ENCODE measurements at places on chromosomes 3 and 15. TPM values are rescaled to one million over a fixed set of nuclear protein-coding genes. Genes with fewer than 3 reads are reported as not detected.
A peak's percentile ranks its signal among the peaks of the same experiment; 100 is the strongest.

The TPRG1 gene
- polyA plus RNA-seq, result 8.3 TPM

- no peaks in the 10 kb centered on the region for H3K4me1 ChIP-seq
- no peaks in the 10 kb centered on the region for H3K27me3 ChIP-seq
- DNase-seq, result no peak
- H3K27ac ChIP-seq, result no peak overlapping the region
Observed at GRCh38 chr3:105649480-105649879, 219.3 kb downstream of the CBLB start.

The CNTN4 gene
- polyA plus RNA-seq, result 1.5 TPM

DNA sequence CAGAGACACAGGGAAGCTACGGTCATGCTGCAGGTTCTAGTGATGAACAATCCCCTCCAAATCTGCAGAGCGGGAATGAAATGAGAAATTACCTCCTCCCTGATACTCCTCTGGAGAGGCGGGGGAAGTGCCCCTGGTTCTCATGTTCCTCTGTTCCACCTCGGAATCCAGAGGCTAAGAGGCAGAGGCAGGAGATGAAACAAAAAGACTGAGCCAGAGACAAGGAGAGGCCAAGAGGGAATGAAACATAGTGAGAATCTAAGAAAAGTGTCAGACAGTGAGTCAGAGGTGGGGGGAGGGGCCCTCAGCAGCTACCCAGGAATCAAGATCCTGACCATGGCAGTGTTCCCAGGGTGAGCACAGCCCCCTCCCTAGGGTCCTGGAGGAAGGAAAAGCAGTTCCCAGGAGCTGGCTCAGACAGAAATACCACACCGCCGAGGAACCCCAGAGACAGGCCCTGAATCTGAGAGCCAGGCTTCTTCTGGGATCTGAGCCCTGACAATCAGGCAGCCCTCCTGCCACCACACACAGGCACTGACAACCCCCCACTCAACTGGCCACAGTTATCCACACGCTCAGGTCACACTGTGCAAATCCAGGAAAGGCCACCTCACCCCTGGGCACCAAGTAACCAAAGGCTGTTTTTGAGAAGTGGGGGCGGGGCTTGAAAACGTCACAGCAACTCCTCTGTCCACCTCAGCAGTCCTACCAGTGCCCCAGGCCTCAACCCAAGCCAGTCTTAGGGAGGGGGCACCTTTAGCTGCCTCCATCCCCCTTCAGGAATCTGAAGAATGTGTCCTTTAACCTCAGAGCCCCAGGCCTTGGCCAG is 2.4 kb downstream of the CSRNP1 start:
- peak; percentile 96 for DNase-seq
- H3K27me3 ChIP-seq, result no peaks in the 10 kb centered on the region
- peaks cover 43% of the 10 kb centered on the region for H3K4me1 ChIP-seq
- peak overlapping the region; percentile 100 for H3K27ac ChIP-seq
- peak overlapping the region; percentile 85 for H3K4me3 ChIP-seq

DNA sequence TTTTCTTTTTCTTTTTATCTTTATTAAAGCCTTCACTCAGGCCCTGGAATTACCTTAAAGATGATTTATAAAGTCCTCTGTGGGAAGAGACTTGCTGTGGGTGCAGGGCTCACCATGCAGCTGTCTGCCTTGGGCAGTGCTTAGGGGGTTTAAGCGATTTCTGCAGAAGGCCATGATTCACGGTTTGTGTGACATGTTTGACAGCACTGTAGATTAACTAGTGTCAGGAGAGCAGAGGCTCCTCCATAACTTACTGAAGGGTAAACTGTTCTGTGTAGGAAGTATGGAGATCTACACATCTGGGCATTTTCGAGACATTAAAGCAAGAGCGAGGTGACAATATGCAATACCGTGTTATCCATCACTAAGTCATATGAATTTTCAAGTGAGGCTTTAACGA is 137.7 kb downstream of the LRIG1 start:
- no peaks in the 10 kb centered on the region for H3K36me3 ChIP-seq
- no peak overlapping the region for H3K27ac ChIP-seq
- DNase-seq, result no peak
- H3K4me1 ChIP-seq, result no peaks in the 10 kb centered on the region

GRCh38 chr3:190849607-190850006 is 12.9 kb downstream of the GMNC start:
- H3K27me3 ChIP-seq, result no peaks in the 10 kb centered on the region
- H3K4me1 ChIP-seq, result no peaks in the 10 kb centered on the region
- no peak overlapping the region for H3K4me3 ChIP-seq
- no peaks in the 10 kb centered on the region for H3K36me3 ChIP-seq
- no peak for DNase-seq
- no peak overlapping the region for H3K27ac ChIP-seq

DNA sequence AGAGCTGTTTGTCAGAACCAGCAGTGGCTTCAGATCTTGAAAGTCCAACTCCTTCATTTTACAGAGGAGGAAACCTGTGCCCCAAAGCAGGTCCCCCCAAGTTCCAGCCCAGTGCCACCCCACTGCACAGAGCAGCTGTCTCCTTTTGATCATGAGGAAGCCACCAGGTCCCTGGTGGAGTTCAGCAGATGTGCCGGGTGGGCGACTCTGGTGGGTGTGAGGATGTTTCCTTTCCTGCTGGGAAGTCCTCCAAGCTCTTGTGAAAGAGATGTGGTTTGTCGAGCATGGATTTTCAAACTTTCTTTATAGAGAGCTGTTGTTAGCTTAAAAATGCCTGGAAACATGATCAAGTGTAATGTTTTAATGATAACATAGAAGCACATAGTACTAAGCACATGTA is 52.0 kb downstream of the SMAD3 start:
- H3K4me1 ChIP-seq, result peaks cover 37% of the 10 kb centered on the region
- DNase-seq, result peak; percentile 69
- H3K36me3 ChIP-seq, result no peaks in the 10 kb centered on the region
- H3K27ac ChIP-seq, result no peak overlapping the region
- no peaks in the 10 kb centered on the region for H3K27me3 ChIP-seq

GRCh38 chr3:67540198-67540894 is 114.1 kb downstream of the SUCLG2 start:
- no peak overlapping the region for H3K4me3 ChIP-seq
- H3K27ac ChIP-seq, result no peak overlapping the region
- H3K27me3 ChIP-seq, result no peaks in the 10 kb centered on the region
- no peaks in the 10 kb centered on the region for H3K36me3 ChIP-seq
- DNase-seq, result no peak

DNA sequence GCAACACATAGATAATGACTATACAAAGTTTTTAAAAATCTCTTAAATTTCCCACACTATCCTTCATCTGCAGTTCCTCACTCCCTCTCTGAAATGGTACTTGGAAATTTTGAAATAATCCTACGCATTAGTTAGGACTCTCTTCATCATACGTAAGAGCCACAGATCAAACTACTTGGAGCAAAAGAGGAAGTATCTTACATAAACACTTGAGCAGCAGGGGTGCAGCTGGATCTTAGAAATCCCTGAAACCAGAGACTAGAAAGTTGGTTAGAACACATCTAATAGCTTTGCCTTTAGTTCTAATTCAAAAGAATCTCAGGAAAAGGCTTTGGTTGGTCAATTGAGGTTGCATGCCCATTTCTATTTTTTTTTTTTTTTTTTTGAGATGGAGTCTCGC is 38.8 kb upstream of the ZNF445 start:
- no peak for DNase-seq
- no peaks in the 10 kb centered on the region for H3K36me3 ChIP-seq
- H3K4me3 ChIP-seq, result no peak overlapping the region
- no peaks in the 10 kb centered on the region for H3K27me3 ChIP-seq
- H3K4me1 ChIP-seq, result peaks cover under 1% of the 10 kb centered on the region
- no peak overlapping the region for H3K27ac ChIP-seq

GRCh38 chr15:84725001-84725491 is 9.1 kb upstream of the SEC11A start:
- H3K27ac ChIP-seq, result peak overlapping the region; percentile 49
- H3K36me3 ChIP-seq, result no peaks in the 10 kb centered on the region
- H3K27me3 ChIP-seq, result no peaks in the 10 kb centered on the region
- DNase-seq, result no peak
- no peak overlapping the region for H3K4me3 ChIP-seq

The RBPMS2 gene
- 2.6 TPM for polyA plus RNA-seq

- DNase-seq, result peak; percentile 20
- H3K4me3 ChIP-seq, result no peak overlapping the region
- H3K4me1 ChIP-seq, result no peaks in the 10 kb centered on the region
- H3K27me3 ChIP-seq, result no peaks in the 10 kb centered on the region
- no peaks in the 10 kb centered on the region for H3K36me3 ChIP-seq
Observed at GRCh38 chr15:91561371-91562100, 292.0 kb upstream of the SLCO3A1 start.

GRCh38 chr15:75178171-75178937 is 23.3 kb upstream of the C15orf39 start:
- peaks cover 22% of the 10 kb centered on the region for H3K4me1 ChIP-seq
- H3K27me3 ChIP-seq, result no peaks in the 10 kb centered on the region
- H3K36me3 ChIP-seq, result no peaks in the 10 kb centered on the region
- DNase-seq, result peak; percentile 79
- no peak overlapping the region for H3K27ac ChIP-seq
- no peak overlapping the region for H3K4me3 ChIP-seq

The GPR160 gene
- polyA plus RNA-seq, result 16.9 TPM

GRCh38 chr3:155088706-155089345 is 8.7 kb downstream of the MME start:
- H3K4me1 ChIP-seq, result no peaks in the 10 kb centered on the region
- no peak for DNase-seq
- H3K4me3 ChIP-seq, result no peak overlapping the region
- no peaks in the 10 kb centered on the region for H3K27me3 ChIP-seq

- H3K27ac ChIP-seq, result no peak overlapping the region
- DNase-seq, result no peak
- H3K36me3 ChIP-seq, result no peaks in the 10 kb centered on the region
- no peaks in the 10 kb centered on the region for H3K27me3 ChIP-seq
Observed at GRCh38 chr3:72115307-72115706, 330.4 kb upstream of the PROK2 start.

The ARHGEF3 gene
- polyA plus RNA-seq, result 16.0 TPM

The NPAP1 gene
- polyA plus RNA-seq, result not detected

The USP50 gene
- not detected for polyA plus RNA-seq

DNA sequence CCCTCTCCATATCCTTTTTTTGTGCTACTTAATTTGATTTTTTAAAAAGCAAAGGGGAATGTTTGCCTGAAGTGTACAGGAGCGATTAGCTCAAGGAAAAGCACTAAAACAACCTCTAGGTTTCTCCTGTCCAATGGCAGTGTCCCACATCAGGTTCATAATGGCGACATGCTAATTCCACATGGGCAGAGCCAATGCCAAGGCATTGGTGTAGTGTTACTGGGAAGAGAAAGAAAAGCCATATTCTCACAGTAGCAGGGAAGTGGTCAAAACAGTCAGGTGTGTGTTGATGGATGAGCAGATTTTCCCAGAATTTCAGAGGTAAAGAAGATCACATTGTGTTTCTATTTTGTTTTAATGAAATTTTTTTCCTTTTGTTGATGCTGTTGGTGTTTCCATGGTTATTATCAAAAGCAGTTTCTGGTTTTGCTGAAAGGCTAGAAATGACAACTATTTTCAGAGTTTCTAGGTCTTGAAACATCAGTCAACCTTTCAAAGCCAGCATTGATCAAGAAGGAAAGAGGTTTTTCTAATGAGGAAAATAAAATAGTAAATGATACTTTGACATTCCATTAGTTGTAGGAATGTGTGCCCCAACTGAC is 65.2 kb downstream of the FNDC3B start:
- no peaks in the 10 kb centered on the region for H3K36me3 ChIP-seq
- peak overlapping the region; percentile 10 for H3K27ac ChIP-seq
- H3K27me3 ChIP-seq, result no peaks in the 10 kb centered on the region
- peak; percentile 77 for DNase-seq
- H3K4me1 ChIP-seq, result peaks cover 7% of the 10 kb centered on the region
- no peak overlapping the region for H3K4me3 ChIP-seq

DNA sequence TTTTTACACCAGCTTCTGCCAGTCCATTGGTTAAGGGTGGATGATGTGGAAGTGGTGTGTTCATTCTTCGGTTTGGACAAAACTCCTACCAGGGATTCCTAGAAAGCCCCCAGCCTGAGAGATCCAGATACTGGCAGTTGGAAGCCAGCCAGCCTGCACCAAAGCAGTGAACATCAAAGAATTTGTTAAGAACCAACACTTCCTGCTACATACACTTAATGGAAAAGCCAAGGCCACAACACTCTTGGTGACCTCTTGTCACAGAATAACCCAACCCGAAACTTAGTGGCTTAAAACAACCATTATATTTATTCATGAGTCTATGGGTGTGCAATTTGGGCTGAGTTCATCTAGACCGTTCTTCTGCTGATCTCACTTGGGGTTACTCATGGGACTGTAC is 42.9 kb upstream of the ADAMTS9 start:
- H3K4me3 ChIP-seq, result no peak overlapping the region
- no peaks in the 10 kb centered on the region for H3K27me3 ChIP-seq
- DNase-seq, result peak; percentile 24
- H3K36me3 ChIP-seq, result no peaks in the 10 kb centered on the region

The HYKK gene
- 1.6 TPM for polyA plus RNA-seq

DNA sequence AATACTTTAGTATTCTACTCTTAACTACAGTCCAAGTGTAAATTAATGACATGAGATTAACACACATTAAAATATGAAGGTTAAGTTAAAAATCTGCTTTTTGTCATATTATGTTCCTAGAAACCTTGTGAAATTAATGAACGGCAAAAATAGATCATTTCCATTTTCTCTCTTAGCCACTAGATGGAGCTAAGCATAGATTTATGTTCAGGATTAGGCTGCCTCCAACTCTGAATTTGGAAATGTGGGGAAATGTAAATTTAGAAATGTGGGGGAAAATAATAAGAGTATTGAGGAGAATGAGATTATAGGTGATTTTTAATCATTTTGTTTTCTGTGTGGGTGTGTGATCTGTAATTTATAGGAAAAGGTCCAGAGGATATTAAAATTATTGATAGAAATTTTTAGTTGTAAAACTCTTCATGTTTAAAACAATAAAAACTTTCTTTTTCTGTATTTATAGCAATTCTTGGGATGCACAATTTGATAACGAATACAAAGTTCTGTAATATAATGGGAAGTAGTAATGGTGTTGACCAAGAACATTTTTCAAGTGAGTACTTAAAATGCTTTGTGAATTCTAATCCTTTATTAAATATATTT is 59.2 kb downstream of the TMOD3 start:
- peaks cover 2% of the 10 kb centered on the region for H3K36me3 ChIP-seq
- H3K4me3 ChIP-seq, result no peak overlapping the region
- peaks cover 11% of the 10 kb centered on the region for H3K4me1 ChIP-seq
- H3K27me3 ChIP-seq, result no peaks in the 10 kb centered on the region
- DNase-seq, result peak; percentile 45

- DNase-seq, result no peak
- no peak overlapping the region for H3K4me3 ChIP-seq
- H3K27ac ChIP-seq, result no peak overlapping the region
- H3K27me3 ChIP-seq, result no peaks in the 10 kb centered on the region
- H3K4me1 ChIP-seq, result no peaks in the 10 kb centered on the region
Observed at GRCh38 chr3:58272891-58273290, 33.2 kb upstream of the RPP14 start.

The GP9 gene
- polyA plus RNA-seq, result 1.3 TPM

- no peak overlapping the region for H3K27ac ChIP-seq
- DNase-seq, result peak; percentile 77
- H3K4me3 ChIP-seq, result no peak overlapping the region
- H3K36me3 ChIP-seq, result peaks cover 4% of the 10 kb centered on the region
- no peaks in the 10 kb centered on the region for H3K27me3 ChIP-seq
Observed at GRCh38 chr3:63937661-63938651, 25.8 kb upstream of the SCAANT1 start.

The HDC gene
- 1.4 TPM for polyA plus RNA-seq
